Fibroblast of skin of back (primary cell): ENCODE measurements at places on chromosomes 13 and 19.

GRCh38 chr13:83048419-83048818, 833.9 kb downstream of the SLITRK1 start:
- peak; percentile 45 for DNase-seq

DNA sequence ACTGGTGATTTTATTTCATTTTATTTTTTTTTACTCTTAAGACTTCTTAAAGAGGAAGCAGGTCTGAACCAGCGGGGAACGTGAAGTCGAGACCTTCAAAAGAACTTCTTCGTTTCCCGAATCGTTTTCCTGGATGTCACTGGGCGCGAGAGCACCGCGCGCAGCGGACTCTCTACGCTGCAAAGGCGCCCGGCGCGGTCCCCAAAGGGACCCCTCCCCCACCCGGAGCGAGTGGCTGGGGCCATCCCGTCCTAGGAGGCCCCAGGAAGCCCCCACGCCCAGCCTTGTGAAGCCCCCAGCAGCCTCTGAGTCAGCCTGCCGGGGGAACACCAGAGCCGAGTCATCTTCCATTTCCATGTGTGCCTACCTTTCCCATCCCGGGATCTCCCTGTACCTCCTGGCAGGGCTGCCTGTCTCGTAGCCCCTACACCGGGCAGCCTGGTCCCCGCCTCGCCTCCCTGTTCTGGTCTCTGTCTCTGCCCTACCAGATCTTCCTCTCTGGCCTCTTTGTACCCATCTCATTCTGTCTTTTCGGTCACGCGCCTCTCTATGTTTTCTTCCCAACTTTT, 608 bp downstream of the CD70 start:
- no peak for DNase-seq

DNA sequence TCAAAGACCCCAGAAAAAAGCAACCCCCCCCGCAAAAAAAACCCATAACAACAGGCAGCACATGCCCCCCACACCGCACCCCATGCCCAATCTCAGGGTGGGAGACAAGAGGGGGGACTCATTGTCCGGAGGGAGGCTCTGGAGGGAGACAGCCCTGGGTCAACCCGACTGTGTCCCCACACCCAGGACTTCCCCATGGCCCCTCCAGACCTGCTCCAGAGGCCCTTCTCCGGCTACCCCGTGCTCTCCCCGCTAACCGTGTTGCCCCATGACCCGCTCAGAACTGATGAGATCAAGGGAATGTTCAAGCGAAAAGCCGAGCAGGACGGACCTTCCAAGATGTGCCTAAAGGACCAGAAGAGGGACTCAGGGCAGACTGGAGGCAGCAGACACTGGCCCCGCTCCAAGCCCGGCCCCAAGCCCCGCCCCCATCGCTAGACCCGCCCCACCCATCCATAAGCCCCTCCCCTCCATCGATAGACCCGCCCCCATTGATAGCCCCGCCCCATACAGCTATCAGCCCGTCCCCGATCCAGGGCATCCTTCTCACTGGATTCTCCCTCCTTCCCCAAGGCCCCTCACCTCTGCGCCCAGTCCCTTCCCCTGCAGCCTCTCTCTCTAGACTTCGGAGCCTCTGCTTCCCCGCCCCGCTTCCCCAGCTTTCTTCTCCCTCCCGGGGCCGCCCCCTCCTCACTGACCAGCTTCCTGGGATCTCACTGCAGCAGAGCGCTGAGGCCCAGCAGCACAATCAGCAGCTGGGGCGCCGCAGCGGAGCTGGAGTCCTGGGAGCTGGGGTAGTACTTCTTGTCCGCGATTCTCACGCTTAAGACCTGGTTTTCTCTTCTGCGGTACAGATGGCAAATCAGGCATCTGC, 2.2 kb downstream of the BST2 start:
- DNase-seq, result no peak

DNA sequence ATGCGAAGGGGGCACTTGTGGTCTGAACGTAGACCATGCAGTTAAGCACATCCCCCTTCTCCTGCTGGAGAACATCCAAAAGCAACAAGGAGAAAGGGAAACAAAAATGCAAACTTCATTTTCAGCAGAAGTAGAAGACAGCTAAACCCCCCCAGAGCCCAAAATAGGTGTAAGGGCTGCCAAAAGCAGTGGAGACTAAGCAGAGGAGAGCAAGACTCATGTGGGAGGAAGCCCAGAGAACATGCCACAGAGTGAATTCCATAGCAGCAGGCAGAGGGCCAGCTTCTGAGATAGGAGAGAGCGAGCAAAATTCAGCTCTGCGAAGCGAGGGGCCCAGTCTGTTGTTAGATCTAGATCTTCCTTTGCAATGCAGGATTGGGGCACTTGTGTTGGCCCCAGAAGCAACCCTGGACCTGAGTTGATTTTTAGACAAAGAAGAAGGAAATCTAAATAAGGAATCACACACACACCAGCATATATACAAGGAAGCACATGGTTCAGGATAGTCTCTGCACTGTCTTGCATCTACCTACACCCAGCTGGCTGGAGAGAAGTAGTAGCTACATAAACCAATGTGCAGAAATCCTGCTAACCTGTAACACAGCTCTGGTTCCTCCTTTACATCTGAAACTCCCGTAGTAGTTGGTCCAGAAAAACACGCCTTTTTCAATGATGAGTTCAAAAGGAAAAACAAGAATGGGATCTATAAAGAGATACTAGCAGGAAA, 199.6 kb downstream of the SPRY2 start:
- DNase-seq, result peak; percentile 74

- no peak for DNase-seq
Observed at GRCh38 chr13:81246556-81246955, 905.6 kb upstream of the SPRY2 start.

GRCh38 chr19:11142528-11143171, 12.9 kb downstream of the SPC24 start:
- DNase-seq, result peak; percentile 95

GRCh38 chr19:872266-872951, 12.9 kb downstream of the CFD start:
- peak; percentile 82 for DNase-seq

DNA sequence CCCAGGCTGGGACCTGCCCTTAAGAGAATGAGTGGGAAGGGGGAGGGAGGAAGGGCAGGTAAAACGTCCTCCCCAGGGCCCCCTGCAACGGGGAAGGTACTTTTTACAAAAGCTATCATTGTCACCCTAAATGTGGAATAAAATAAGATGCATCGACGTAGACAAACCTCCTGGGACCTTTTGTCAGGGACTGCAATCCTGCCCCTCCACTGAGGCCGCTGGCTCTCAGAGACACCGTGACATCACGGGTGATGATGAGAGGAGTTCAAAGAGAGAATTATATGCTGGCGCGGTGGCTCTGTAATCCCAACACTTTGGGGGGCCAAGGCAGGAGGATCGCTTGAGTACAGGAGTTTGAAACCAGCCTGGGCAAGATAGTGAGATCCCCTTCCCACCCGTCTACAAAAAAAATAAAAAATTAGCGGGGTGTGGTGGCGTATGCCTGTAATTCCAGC, 1.8 kb upstream of the MYBPC2 start:
- no peak for DNase-seq

DNA sequence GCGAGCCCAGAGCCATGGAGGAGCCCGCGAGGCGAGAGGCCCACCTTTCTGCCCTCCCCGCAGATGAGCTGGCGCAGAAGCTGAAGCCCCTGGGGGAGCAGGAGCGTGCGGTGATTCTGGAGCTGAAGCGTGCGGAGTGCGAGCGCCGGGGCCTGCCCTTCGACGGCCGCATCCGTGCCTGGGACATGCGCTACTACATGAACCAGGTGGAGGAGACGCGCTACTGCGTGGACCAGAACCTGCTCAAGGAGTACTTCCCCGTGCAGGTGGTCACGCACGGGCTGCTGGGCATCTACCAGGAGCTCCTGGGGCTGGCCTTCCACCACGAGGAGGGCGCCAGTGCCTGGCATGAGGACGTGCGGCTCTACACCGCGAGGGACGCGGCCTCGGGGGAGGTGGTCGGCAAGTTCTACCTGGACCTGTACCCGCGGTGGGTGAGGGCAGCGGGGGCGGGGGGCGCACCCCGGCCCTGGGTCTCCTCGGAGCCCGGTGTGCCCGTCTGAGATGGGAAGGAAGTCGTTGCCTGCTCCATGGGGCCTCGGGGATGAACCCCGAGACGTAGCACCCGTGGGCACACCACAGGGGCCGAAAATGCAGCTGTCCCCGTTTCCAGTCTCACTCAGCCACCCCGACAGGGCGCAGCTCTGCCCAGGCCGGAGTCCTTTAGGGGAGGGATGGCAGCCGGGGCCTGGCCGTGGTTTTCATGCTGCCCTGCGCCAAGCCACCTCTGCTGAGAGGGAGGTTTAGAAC, 12.1 kb upstream of the ZNF554 start:
- no peak for DNase-seq

DNA sequence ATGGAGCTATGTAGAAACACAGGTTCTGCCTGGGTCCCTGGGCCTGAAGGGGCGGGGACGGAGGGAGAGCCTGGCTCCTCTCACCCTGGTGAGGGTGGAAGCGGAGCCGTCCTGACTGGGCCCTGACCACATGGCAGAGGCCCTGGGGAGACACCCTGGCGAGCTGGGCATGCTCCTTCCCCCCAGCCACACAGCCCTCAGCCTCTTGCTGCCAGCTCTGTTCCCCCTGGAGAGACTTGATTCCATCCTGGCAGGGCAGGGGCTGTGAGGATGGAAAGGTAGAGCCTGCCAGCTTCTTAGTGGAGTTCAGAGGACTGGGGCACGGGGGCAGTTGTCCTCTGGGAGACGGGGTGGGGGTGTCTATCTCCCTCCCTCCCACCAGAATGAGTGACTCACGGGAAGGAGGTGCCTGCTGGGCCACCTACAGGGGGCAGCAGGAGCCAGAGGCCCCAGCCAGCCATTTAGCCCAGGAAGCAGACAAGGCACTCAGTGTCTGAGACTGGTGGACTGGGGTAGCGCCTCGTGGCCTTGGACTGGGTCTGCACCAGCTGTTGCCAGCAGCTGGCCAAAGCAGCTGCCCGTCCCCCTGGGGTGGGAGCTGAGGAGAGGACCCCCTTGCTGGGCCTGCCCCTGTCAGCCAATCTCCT, 22.8 kb upstream of the RNF17 start:
- no peak for DNase-seq

GRCh38 chr13:48232420-48233045, 473 bp upstream of the ITM2B start:
- no peak for DNase-seq

- DNase-seq, result peak; percentile 9
Observed at GRCh38 chr13:68304286-68304893, 1074.3 kb upstream of the PCDH9 start.
